ENCODE measurements at places on chromosomes 16 and 17.
A peak's percentile ranks its signal among the peaks of the same experiment; 100 is the strongest.

DNA sequence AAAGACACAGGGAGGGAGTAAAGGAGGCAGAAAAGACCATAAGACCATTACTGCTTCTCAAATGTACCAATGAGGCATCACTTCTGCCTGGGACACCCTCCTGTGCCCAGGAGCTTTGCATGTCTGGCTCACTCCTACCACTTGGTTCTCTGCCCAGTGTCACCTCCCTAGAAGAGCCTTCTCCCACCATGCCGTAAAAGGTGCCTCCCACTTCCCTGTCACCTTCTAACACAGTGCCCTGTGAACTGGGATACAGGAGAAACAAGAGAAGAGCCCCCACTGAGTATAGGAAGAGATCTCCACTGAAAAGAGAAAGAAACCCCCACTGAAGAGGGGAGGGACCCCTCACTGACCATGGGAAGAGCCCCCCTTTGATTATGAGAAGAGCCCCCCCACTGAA, 484.7 kb downstream of the SOX9 start:
- no peak for DNase-seq

- DNase-seq: no peak
These were observed 22.9 kb downstream of the C1QTNF1 start for GRCh38 chr17:79046916-79047280.

DNA sequence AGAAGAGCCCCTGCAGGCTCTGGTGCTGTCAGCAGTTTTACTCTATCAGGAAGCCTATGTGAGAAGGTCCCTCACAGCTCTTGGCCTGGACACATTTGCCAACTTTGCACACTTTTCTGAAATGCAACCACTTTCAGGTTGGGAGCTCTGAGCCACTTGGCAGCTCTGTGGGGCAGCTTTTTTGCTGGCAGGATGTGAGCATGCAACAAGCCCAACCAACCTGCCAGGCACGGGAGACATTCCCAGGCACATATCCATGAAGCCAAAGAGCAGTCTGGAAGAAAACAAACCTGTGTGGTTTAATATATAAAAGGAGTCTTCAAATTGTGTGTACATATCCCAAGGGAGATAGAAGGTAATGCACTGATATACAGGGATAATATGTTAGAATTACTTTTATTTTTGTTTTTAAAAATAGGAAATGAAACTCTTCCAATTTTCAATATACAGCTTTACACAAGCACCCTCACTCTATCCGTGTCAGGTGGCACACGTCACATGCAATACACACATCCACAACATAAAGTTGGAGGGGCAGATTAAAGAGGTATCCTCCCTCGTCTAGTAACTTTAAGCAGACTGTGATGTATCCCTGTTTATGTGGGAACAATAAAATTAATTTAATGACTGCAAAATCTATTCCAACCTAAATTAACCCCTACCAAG, 57.4 kb upstream of the COX10 start:
- DNase-seq: no peak

GRCh38 chr16:19382887-19383816, 34.5 kb upstream of the TMC5 start:
- DNase-seq: no peak

- DNase-seq: no peak
These were observed 545.5 kb downstream of the TMEM114 start for GRCh38 chr16:8044796-8045195.

- peak; percentile 64 for DNase-seq
These were observed 89.7 kb upstream of the CLEC18A start for GRCh38 chr16:69861292-69862030.

DNA sequence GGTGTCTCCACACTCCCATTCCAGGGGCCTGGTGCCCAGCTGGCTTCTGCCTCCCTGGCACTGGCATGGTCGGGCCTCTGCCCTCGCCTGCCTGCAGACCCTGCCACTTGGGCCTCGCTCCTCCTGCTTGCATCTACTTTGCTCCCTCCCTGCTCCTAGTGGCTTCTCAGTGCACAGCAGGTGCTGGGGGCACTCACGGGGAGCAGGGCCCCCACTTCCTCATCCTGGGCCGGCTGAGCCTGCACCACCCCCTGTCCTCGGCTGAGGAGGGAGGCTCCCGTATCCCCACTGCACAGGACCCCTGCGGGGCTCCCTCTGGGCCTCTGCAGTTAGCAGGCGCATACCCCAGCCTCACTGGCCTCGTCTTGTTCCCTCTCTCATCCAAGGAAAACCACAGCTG, 35.2 kb downstream of the CIBAR2 start:
- DNase-seq: no peak

GRCh38 chr17:80822700-80823410, 168.8 kb upstream of the CHMP6 start:
- DNase-seq: no peak

DNA sequence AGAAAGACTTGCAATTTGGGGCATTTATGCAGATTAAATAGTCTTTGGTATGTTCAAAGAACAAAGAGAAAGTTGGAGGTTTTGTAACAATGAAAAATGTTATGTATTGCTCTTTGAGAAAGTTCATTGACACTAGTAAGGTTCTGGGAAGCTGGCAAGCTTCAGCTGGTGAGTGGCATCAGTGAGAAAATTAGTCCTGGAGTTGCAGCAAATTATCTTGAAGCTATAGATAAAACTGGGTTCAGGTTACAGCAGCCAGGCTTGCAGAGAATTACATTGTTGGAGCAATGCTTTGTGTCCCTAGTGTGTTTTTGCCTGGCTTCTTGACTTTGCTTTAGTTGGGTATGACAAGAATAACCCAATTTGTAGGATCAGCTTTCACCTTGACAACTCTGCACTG, 221.2 kb downstream of the CDH13 start:
- DNase-seq: peak; percentile 7

DNA sequence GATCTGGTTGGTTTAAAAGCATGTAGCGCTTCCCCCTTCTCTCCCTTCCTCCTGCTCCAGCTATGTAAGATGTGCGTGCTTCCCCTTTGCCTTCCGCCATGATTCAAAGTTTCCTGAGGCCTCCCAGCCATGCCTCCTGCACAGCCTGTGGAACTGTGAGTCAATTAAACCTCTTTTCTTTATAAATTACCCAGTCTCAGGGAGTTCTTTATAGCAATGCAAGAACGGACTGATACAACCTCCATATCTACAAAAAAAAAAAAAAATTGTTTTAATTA, 16.6 kb upstream of the PDXDC1 start:
- DNase-seq: no peak

GRCh38 chr16:28326881-28327610, 34.7 kb downstream of the SBK1 start:
- peak; percentile 36 for DNase-seq

DNA sequence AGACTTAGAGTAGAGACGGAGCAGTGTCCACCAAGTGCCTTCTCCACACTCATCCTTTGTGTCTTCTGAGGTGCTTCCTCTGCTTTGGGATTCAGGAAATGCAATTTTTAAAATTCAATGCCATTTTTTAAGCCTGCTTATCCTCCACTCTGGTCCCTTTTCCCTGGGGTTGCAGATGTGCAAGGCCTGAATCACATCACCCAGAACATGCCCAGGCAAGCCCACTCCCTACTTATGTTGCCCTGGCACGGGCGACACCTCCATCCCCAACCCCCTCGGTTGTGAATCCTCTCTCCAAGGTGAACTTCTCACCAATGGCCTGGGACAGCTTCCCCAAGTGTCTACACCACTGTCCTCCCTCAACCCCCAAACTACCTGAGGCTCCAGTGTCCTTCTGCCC, 116.2 kb downstream of the C17orf67 start:
- no peak for DNase-seq

DNA sequence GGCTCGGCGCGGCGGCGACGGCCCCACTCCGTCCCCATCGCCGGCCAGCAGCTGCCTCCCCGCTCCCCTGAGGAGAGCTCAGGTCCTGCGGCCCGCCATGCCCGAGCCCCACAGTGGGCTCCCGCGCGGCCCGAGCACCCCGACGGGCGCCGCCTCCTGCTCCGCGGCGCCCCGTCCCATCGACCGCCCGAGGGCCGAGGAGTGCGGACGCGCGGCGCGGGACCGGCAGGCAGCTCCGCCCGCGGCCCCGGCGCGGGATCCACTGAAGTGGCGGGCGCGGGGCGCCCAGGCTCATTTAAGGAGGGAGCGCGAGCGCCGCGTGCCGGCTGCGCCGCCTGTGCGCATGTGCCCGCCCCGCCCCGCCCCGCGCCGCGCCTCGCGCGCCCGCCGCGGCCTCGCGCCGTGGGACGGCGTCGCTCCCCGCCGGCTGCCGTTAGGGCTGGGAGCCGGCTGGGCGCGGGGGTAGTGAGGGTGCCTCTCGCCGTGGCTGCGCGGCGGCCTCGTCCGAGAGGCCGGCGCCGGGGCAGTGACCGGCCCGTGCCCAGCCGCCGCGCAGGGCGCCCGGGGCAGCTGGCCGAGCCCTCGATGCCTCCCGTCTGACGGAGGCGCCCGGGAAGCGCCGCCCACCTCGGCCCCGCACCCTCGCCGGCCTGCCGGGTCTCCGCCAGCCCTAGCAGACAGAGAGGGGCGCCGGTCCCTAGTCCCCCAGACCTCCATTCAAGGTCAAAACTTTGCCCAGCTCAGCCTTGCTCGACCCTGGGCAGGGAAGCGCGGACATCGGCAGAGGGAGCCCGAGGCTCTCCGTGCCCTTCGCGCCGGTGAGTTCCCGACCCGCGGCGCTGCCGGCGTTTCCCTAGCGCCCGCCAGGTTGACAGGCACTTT, at the start of gene NETO2:
Gene NETO2 (minus strand): TSS at position 269 of the 882 bp plus-strand sequence. CDS start 333 bp downstream, outside the sequence.
- peak; percentile 19 for DNase-seq

DNA sequence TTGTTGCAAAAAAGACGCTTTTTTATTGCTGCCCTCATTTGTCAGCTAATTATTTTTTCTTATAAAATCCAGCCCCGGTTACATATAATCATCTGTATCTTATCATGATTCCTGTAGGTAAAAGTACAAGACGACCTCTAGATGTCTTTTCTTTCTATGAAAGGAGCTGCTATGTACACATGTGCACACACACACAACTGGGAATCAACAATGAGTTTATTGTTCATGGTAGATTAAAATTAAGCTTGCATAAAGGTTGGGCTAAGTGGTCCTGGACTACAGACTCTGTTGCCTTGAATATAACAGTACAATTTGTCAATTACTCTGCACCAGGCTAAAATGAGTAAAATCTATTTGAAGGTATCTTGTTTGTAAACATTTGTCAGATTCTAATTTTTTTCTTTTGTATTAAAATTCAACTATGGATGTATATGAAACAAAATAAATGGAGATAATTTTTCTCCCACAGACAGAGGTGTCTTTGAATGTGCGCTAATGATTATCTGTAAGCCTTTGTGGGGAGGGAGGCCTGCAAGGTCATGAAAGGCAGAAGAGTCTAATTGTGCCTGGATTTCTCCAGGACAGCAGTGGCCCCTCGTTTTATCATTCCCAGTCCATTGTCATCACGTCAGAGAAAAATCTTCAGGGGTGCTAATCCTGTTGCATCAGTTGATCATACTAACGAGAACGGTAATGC, 13.4 kb downstream of the C17orf58 start:
- DNase-seq: no peak

GRCh38 chr17:69972251-69972650, 102.8 kb upstream of the KCNJ16 start:
- DNase-seq: no peak

DNA sequence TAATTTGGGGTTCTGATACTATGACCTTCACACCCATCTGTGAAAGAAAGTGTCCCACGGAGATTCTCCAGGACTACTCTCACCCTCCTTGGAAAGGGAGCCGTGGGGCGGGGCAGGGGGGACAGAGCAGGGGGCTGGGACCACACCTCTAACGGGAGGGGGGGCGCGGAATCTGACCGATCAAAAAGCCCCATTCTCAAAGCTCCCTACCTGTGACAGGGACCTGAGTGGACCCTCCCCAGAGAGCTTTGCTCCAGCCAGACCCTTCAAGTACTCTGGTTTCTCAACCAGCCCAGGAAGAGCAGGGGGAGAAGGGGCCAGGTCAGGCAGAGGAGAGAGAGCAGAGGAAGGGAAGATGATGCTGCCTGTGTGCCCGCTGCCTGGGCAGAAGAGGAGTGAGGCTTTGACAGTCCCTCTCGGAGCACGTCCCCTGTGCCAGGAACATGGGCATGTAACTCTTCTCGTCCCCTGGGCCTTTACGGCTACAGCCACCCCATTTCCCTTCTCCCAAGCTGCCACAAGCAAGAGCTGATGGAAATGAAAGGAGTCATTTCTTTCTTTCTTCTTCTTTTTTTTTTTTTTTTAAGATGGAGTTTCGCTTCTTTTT, 682 bp downstream of the XAF1 start:
- DNase-seq: no peak

- DNase-seq: no peak
These were observed 24.9 kb upstream of the DBNDD1 start for GRCh38 chr16:90044111-90044551.

GRCh38 chr16:77220427-77220826, 21.2 kb downstream of the SYCE1L start:
- no peak for DNase-seq

DNA sequence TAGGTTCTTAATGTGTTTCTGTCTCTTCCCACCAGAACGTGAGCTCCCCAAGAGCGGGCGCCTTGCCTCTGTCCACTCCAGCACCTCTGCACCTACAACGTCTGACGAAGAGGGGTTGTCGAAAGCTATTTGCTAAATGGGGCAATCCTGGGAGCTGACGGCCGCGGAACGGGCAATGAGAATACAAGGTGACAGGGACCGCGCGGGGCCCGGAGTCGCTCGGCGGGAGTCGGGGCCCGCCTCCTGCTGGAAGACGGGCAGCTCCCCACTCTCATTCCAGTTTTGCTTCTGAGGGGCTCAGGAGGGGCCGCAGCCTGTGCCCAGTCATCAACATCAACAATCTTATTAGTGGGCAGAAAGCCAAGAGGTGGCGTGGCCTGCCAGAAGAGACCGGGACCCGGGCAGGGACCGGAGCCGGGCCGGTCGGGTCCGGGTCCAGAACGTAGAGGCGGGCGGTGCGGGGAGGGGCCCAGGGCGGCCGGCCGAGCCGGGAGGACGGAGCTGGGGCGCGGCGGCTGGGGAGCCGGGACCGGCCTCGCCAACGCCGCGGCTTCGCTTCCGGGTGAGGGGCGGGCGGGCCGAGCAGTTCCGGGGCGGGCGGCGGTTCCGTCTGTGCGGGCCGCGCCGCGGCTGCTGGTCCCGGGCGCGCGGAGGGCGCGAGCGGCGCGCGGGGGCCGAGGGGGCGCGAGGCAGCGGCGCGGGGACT, at the start of gene MOSMO:
Gene MOSMO (plus strand): TSS at position 603 of the 706 bp plus-strand sequence. CDS start 191 bp downstream, outside the sequence.
- peak; percentile 35 for DNase-seq

DNA sequence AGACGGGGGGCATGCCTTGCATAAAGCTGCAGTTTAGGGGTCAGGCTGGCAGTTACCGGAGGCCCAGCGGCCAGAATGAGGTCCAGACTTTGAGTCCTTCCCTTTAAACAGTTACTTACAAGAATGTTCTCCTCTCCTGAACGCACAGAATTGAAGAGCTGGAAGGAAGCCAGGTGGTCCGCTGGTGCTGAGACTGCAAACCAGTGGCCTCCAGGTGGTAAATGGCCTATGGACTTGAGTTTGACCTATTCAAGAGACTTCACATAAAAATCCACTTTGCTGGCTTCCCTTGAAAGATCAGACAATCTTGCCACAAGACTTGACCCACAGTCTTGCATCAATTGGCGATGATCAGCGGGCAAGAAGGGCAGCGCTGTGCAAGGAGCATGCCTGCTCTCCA, 14.7 kb upstream of the SEZ6 start:
- no peak for DNase-seq

- DNase-seq: no peak
These were observed 8.7 kb upstream of the GFOD2 start for GRCh38 chr16:67727521-67728485.

GRCh38 chr17:56935461-56935860, 21.6 kb upstream of the TRIM25 start:
- no peak for DNase-seq

Data from brain microvascular endothelial cell (primary cell).